ENCODE measurements at places on chromosomes 2 and 18.

- DNase-seq, result no peak
These were observed 119.9 kb upstream of the PIEZO2 start for GRCh38 chr18:11269257-11269656.

- no peak for DNase-seq
These were observed 1193.4 kb downstream of the DSC3 start for GRCh38 chr18:29849144-29849543.

- no peak for DNase-seq
These were observed 80.3 kb upstream of the MAP4K4 start for GRCh38 chr2:101617188-101617587.

- DNase-seq, result no peak
These were observed 113.7 kb downstream of the SPOPL start for GRCh38 chr2:138615257-138615656.

GRCh38 chr2:69177063-69177771 is 164.2 kb downstream of the ANTXR1 start:
- DNase-seq, result peak; percentile 89

- DNase-seq, result no peak
These were observed 79.4 kb upstream of the TCF7L1 start for GRCh38 chr2:85053802-85054201.

- no peak for DNase-seq
These were observed 205.9 kb downstream of the PTGR3 start for GRCh38 chr18:75003039-75003438.

DNA sequence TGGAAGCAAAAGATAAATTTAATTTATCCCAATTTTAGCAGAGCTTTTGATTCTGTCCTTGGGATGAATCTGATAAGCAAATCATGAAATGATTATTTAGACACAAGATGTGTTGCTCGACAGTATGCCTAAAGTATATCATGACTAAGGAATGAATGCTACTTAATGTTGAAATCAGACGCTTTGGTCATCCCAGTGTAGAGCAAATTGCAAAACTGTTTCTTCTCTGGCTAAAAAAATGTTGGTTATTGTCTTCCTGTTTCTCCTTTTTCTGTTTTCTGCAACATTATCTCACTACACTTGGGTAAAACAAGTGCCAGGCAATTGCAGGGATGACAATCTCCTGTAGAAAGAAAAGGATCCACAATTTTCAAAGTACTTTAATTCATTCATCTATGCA is 66.4 kb downstream of the BABAM2 start:
- no peak for DNase-seq

- DNase-seq, result no peak
These were observed 141.5 kb upstream of the MYCN start for GRCh38 chr2:15798701-15799431.

GRCh38 chr2:47403609-47404193 is 745 bp downstream of the MSH2 start:
- DNase-seq, result no peak

GRCh38 chr18:10688766-10689165 is 162.9 kb downstream of the NAPG start:
- DNase-seq, result no peak

DNA sequence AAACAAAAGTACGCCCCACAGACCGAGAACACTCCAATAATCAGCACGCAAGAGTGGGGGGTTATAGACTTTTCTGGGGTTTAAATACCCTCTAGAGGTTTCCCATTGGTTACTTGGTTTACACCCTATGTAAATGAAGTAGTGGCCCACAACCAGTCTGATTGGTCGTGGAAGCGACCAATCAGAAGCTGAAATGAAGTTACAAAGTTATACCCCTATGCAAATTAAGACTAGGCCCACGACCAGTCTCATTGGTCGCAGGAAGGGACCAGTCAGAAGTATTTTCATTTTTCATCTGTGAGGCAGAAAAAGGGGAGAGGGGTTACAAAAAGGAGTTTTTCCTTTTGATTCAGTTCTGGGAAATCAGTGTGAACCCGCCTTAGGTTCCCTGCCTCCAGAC is 55.3 kb upstream of the YWHAQ start:
- no peak for DNase-seq

GRCh38 chr2:237434866-237435311 is 20.9 kb upstream of the COL6A3 start:
- DNase-seq, result no peak

DNA sequence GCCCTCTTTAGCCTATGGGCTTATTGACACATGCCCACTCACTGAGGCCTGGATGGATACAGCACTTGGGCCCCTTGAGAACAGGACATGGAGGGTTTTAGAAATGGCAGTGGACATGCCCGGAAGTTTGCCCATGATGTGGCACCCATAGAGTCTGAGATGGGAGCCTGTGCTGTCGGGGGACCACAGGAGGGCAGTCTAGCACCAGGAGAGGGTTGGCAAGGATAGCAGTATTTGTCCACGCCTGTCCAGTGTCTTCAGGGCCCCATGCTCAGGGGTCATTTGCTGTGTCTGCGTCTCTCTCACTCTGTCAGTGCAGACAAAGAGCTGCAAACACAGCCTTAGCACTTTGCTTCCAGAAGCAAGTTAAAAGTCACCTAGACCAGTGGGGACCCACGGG is 48.7 kb downstream of the IL1RL2 start:
- no peak for DNase-seq

DNA sequence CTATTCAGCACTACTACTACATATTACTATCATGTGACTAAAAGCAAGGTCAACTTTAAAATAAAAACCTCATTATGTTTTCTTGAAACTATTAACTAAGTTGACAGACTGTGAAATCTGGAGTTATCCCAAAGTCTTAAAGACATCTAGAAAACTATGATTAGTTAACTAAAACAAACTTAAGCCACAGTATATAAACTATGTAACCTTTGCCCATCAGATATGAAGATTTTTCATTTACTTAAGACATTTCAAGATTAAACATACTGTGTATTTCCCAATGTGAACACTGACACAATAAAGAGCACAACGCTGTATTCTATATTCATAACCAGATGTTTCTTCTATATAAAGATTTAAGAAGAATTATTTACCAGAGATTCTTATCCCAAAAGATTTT is 33.5 kb upstream of the CACNB4 start:
- peak; percentile 7 for DNase-seq

DNA sequence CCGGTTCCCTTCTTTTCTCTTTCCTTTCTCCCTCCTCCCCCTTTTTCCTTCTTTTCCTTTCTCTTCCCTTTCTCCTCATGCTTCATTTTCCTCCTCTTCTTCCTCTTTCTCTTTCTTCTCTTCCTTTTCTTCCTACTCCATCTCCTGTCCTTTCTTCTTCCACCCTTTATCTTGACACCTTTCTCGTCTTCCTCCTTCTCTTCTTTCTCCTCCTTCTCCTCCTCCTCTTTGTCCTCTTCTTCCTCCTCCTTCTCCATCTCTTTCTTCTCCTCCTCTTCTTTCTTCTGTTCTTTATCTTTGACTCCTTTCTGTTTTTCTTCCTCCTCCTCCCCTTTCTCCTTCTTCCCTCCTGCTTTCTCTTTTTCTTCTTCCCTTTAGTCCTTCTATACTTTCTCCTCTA is 53.2 kb downstream of the CELF4 start:
- DNase-seq, result no peak

GRCh38 chr18:36126668-36127067 is 2.5 kb downstream of the SLC39A6 start:
- no peak for DNase-seq

GRCh38 chr2:127308586-127309138 is 14.7 kb upstream of the ERCC3 start:
- no peak for DNase-seq

All from AG09319 (cell line).